Dermis blood vessel endothelial cell (primary cell): ENCODE measurements at places on chromosomes 4 and X. TPM values are rescaled to one million over a fixed set of nuclear protein-coding genes. Genes with fewer than 3 reads are reported as not detected.

Gene NUP62CL
- total RNA-seq = 0.23 TPM in 1 of 2 replicates, not detected in the other

DNA sequence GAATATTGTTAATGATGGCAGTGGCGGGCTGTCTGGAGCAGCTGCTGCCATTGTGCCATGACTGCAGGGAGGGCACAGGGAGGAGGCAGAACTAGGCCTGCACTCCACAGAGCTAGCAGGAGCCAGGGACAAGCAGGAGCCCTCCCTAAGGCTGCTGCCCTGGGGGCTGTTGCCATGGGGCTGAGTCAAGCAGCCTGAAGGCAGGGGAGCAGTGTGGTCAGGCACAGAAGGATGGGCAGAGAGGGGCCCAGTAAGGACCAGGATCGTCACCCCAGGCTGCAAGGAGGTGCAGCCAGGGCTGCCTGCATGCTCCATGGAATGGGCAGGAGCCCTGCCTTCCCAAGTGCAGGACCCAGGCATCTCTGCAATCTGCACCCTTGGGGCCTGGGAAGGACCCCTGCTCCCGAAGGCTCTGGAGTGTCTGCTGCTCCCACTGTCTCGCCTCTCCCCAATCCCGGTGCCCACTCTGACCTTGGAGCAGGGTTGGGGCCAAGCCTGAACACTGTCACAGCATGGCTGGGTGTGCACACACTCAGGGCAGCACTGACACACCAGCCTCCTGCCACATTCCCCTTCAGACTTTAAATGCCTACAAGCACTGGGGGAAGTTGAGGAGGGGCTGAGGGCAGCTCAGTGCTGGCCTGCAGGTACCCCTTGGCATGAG is 98.3 kb upstream of the GALNTL6 start:
- no peak for DNase-seq

- DNase-seq = no peak
Observed at GRCh38 chr4:88075336-88075735, 67.9 kb downstream of the PKD2 start.

Gene RS1
- total RNA-seq = not detected in 2 replicates

DNA sequence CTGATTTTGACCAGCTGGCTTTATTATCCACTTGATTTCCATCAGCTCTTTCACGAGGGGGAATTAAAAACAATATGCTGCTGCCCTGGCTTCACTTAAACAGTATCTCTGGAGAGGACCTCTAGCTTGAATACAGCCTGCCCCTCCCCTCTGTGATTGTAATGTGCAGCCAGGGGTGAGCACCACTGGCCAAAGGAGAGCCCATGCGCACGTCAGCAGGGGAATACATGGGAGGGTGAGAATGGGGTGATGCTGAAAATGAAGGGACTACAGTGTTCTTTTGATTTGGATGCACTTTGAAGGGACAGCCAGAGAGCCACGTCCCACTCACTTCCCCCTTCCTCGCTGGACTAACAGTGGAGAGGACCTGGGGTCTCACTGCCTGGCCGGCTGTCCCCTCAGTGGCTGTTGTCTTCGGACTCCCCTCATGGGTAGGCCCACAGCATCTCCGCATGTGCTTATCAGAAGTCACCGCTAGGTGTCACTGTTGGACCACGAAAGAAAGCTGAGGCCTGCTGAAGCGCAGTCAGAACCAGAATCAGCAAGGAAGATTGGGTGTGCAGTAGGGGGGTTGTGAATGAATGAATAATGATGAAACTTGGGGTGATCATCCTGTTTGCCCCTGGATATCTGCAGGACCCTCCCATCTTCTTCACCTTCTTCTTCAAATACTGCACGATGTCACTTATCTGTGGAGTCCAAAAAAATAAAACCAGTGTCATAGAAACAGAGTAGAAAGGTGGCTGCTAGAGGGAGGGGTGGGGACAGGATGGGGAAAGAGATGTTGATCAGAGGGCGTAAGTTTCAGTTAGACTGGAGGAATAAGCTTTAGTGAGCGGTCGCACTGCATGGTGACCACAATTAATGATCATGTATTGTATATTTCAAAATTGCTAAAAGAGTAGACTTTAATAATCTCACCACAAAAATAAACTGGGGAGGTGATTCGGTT is 32.8 kb downstream of the CLCN4 start:
- peak; percentile 82 for DNase-seq

Gene CT83
- not detected in 2 replicates for total RNA-seq

- DNase-seq = no peak
Observed at GRCh38 chrX:41984628-41985027, 61.3 kb upstream of the CASK start.

- DNase-seq = no peak
Observed at GRCh38 chr4:76781698-76782595, 116.0 kb downstream of the SOWAHB start.

DNA sequence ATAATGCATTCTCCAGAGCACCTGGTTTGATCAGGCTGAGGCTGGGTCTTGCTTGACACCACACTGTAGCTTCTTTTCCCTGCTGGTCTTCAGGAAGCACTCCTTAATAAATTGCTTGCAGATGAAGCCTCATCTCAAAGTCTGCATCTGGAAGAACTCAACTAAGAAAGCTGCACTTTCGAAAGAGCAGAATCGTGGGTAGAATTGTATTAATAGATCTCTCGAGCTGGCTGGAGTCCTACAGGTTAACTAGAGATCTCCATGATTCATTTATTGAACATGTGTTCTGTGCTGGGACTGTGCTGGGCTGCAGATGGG is 152.7 kb downstream of the STK32B start:
- no peak for DNase-seq

GRCh38 chrX:11040405-11040804 is 70.7 kb upstream of the HCCS start:
- DNase-seq = no peak

Gene WDR17
- total RNA-seq = 0.19 and 0.51 TPM in 2 replicates

GRCh38 chrX:68876731-68877130 is 47.9 kb downstream of the EFNB1 start:
- DNase-seq = no peak

Gene GABRB1
- total RNA-seq = not detected in 2 replicates

- no peak for DNase-seq
Observed at GRCh38 chr4:143302536-143302935, 34.1 kb upstream of the GAB1 start.
